Activated CD4-positive, CD25-positive, alpha-beta regulatory T cell treated with anti-CD3 and anti-CD28 coated beads, Interleukin-2, amount 50 U/mL, for 16 hours (primary cell): ENCODE measurements at places on chromosomes 4 and X.

GRCh38 chr4:64584981-64585557 lies 175.8 kb upstream of the TECRL start:
- no peak for DNase-seq

DNA sequence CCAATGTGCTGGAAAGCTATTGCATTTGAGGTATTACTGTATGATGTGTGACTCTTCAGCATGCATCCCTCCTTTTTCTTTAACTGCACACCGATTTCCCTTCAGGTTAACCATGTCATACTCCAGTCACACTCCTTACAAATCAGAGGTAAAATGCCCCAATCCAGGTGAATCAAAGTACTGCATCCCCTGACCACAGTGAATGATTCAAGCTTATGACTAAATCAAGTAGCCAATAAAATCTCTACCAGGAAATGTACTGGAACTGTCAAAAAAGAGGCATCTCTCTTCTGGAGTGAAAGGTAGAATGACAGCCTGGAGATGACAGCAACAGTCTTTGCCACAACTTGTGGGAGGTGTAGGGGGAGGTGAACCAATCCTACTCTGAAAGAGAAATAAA lies 10.4 kb downstream of the ADAMTS3 start:
- DNase-seq = no peak

DNA sequence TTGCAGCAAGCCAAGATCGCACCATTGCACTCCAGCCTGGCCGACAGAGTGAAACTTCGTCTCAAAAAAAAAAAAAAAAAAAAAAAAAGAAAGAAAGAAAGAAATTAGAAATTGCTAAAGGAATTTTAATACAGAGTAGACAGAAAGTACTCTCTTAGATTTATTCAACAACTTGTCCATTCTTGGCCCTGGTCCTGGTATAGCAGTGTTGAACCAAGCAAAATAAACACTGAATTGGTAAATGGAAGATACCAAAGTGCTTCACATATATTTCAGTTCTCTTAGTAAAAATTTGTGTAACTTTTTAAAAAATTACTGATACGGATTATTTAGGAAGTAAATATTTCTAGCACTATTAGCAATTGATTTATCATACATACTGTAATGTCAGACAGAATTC lies 165.9 kb upstream of the TLL1 start:
- no peak for DNase-seq

- DNase-seq = no peak
Measured at GRCh38 chr4:147844781-147845180, 112.9 kb downstream of the ARHGAP10 start.

- DNase-seq = no peak
Measured at GRCh38 chr4:2696423-2696822, 59.7 kb downstream of the TNIP2 start.

DNA sequence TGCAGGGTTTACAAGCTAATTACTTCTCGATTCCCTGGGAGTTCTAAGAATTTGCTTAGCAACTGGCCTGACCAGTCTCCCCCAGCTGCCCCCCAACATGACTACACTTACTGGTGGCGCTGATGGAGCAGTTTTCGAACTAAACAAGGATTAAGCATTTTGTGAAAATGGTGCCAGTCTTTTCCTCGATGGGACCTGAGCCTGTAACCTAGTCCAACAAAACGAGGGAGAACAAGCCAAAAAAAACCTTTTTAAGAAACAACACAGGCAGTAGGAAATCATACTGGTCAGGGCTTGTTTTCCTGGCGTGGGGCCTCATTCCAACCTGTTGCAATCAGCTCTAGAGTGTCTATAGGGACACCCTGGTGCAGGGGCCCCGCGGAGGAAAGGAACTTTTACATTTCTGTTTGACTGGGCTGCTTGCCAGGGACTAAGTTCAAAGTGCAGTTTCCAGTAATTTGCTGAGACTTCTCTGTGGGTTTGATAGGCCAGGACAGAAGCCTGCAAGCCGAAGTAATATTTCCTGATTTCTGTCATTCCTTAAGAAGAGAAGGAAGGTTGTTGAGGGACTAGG lies 158.7 kb downstream of the SPRY1 start:
- DNase-seq = no peak

DNA sequence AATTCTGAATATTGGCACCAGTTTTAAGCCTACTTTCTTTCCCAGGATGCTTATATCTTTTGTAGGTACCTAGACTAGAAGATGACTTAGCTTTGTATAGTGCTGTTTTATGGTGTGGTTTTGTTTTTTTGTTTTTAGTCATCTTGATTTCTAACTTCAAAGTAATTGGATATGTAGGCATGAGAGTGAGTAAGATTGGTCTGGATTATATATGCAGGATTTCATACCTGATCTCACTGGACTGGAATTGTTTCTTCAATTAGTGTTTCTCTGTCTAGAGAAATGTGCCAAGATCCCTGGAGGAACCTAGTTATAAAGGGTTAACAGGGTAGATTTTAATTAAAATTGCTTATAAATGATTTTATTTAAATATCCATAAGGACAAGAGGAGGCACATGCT lies 23.1 kb downstream of the NAP1L5 start:
- DNase-seq = no peak

DNA sequence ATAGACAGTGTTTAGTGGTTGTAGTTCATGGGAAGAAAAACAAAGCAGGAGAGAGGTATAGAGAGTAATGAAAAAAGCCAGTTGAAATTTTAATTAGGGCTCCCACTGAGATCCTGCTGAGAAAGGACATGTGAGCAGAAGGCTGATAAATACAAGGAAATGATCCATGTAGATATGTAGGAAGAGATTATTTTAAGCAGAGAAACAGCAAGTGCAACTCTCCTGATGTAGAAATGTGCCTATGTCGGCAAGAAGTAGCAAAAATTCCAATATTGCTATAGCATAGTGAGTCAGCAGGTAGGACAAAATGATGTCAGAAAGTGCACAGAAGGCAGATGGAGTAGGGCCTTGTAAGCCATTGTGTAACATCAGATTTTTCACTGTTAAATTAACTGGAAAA lies 1027.3 kb downstream of the PCDH18 start:
- no peak for DNase-seq

- no peak for DNase-seq
Measured at GRCh38 chr4:156545003-156545785, 426.4 kb downstream of the PDGFC start.

DNA sequence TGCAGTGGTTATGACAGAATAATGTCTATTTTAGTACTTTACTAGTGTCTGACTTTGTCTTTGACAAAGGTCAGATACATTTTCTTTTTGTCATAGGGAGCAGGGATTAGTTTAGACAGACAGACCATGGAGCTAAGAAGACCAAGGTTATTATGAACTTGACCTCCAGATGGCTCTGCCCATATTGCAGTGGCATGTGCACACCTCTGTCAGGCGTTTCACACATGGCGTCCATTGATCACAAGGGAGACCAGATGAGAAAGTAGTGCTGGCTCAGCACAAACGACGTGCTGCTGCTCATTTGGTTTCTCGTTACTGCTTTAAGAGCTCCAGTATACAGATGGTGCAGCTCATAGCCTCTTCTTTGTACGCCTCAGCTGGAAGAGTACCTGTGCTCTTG lies 56.3 kb upstream of the HPSE start:
- no peak for DNase-seq

- no peak for DNase-seq
Measured at GRCh38 chr4:25882226-25882625, 19.4 kb upstream of the SEL1L3 start.

DNA sequence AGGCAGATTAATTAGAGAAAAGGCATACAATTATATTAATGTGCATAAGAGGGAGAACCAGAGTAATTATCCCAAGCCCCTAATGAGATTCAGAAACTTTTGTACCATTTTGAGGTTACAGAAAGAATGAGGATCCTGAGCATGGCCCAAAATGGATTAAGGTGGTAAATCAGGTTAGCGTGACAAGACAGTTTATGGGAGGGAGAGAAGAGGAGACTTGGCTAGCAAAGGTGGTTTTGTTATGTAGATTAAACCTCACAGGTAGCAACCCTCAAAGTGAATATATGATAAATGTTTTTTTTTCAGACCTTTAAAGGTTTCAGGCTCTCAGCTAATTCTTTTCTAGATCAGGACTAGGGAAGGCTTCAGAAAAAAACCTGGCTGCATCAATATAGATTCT lies 781.8 kb downstream of the FAM133A start:
- DNase-seq = no peak

DNA sequence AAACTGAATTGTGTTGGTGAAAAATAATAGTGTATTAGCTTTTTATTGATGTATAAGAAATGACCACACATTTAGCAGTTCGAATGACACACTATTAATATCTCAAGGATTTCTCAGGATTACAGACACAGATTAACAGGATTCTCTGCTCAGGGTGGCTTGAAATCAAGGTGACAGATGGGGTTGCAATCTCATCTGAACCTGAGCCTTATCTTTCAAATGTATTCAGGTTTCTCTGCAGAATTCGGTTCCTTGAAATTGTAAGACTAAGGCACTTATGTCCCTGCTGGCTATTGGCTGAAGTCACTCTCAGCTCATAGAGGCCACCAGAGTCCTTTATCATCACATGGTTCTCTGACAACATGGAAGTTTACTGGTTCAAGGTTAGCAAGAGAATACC lies 1780.1 kb downstream of the ARAP2 start:
- DNase-seq = no peak
